ENCODE measurements at places on chromosomes 7 and 10.

DNA sequence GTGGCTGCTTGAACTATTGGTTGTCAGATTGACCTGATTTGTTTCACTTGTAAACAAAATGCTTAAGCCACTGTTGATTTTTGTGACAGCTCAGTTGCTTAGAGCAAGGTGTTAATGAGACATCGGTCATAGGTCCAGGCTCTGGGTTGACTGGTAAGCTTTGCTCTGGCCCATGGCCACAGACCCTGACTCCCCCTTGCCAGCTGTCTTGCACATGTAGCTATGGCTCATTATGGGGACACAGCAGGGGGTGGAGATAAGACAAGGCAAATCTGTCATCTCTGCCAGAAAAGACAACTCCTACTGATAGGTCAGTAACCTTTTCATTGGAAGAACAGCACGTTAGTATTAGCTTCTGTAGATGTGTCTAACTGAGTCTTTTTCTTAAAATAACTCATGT is 95.3 kb downstream of the KAT6B start:
- DNase-seq = no peak

- DNase-seq = no peak
These were observed 33.9 kb downstream of the CACUL1 start for GRCh38 chr10:118720685-118721538.

GRCh38 chr10:101803511-101803910 is 14.7 kb downstream of the OGA start:
- no peak for DNase-seq

GRCh38 chr10:77637532-77638320 is at the start of gene KCNMA1:
KCNMA1 (minus strand) TSS chr10:77637808.
- DNase-seq = no peak

DNA sequence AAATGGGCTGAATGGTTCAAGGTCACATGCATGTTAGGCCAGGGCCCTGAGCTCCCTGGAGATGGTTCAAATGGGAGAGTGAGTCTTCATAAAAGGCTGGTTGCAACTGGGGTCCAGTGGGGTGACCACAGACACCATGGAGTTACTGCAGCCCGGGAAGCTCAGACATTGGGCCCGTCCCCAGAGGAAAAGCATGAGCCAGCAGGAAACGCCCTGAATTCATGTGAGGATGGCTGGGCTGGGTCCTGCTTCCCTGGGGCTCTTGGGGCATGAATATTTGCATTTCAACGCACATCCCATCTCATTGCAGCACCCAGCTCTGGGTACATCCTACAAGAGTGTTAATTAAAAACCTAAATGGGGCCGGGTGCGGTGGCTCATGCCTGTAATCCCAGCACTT is 549.0 kb downstream of the TCERG1L start:
- no peak for DNase-seq

DNA sequence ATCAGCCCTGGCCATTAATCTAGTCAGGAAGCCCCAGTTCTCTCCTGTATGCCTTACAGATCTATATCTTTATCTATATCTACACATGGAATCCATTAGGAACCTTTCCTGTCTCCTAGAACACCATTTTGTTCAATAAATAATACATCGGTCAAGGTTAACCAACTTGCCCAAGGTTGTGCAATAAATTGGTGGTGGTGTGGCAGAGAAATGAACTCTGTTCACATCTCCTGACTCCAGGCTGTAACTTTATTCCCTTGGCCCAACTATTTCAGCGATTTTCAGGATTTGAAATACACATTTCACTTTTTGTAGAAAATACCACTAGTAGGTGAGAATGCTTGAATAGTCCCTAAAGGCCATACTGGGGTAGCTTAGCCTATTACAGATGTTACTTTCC is 712.5 kb upstream of the FZD8 start:
- no peak for DNase-seq

GRCh38 chr7:107069457-107069856 is 25.0 kb downstream of the PRKAR2B start:
- no peak for DNase-seq

- DNase-seq = no peak
These were observed 105.2 kb downstream of the FANK1 start for GRCh38 chr10:126001576-126001975.

GRCh38 chr10:59748834-59749233 is 4.4 kb downstream of the MRLN start:
- no peak for DNase-seq

GRCh38 chr10:101224910-101225823 is 4.1 kb downstream of the LBX1 start:
- DNase-seq = no peak

GRCh38 chr10:129335396-129335795 is 131.6 kb upstream of the MGMT start:
- no peak for DNase-seq

DNA sequence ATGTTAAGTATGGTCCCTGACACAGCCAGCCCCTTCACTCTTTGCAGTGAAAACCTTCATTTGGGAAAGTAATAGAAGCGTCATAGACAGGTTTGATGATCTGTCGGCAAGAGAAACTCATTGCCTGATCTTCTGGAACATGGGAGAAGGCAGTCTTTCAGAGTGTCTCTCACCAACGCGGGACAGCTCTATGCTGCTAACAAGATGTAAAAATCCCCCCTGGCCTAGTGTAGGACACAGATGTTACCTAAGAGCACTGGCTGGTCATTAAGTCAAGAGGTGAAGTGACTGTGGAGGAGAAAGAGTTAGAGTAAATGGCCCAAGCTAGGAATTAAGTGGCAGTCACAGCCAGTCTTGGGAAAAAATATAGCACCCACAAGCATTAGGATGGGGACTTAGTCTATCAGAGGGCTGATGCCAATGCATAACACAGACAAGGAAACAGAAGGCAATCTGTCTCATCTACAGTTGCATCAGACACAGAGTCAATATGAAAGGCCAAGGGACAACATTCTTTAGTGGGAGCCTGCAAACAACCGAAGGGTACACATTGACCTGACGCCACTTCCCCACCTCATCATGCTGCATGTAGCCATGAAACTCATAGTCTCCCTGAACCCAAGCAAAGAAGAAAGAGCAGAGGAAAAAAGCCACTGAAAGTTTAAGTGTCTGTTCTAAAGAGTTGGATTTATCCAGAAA is 69.5 kb downstream of the SORCS1 start:
- DNase-seq = no peak

Measured in stimulated activated CD4-positive, alpha-beta T cell treated with anti-CD3 and anti-CD28 coated beads, TNF-alpha, amount 100 ng/mL, for 1 hour (primary cell).